ENCODE measurements at places on chromosomes 16 and 17.

GRCh38 chr17:811051-811784 lies 29.1 kb downstream of the MRM3 start:
- no peak for DNase-seq

- DNase-seq = no peak
These were observed 2.5 kb downstream of the FLYWCH1 start for GRCh38 chr16:2914233-2914632.

DNA sequence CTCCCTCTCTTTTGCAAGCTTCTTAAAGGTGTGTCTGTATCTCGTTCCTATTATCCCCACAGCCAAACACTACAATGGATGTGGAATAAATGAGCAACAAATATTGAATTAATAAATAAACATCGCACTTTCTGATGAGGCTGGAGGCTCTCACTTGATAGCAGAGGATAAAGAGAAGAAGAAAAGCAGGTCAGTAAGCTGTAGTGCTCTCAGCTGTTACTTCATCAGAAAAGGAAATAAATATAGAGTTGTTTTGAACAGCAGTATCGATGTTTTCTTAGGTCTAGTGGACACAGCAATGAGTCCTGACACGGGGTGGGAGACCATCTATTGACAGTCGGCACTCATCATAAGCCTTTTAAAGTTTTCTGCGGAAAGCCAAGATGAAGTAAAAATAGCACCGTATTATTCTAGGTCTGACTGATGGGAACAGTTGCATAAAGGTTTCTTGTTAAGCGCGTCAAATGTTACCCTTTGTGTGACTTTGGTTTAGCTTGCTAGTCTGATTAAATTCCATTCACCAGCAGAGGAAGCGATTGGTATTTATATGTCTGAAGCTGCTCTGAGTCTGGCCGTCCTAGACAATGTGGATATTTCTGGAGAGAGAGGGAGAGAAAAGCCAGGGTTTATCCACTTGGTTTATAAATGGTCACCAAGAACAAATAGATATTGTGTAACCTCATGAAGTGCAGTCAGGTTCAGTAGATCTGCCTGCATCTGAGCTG lies 646.1 kb downstream of the CDH11 start:
- DNase-seq = no peak

GRCh38 chr17:61160789-61161445 lies 238.7 kb upstream of the TBX2 start:
- no peak for DNase-seq

GRCh38 chr17:63423251-63423950 lies 22.7 kb downstream of the CYB561 start:
- no peak for DNase-seq

DNA sequence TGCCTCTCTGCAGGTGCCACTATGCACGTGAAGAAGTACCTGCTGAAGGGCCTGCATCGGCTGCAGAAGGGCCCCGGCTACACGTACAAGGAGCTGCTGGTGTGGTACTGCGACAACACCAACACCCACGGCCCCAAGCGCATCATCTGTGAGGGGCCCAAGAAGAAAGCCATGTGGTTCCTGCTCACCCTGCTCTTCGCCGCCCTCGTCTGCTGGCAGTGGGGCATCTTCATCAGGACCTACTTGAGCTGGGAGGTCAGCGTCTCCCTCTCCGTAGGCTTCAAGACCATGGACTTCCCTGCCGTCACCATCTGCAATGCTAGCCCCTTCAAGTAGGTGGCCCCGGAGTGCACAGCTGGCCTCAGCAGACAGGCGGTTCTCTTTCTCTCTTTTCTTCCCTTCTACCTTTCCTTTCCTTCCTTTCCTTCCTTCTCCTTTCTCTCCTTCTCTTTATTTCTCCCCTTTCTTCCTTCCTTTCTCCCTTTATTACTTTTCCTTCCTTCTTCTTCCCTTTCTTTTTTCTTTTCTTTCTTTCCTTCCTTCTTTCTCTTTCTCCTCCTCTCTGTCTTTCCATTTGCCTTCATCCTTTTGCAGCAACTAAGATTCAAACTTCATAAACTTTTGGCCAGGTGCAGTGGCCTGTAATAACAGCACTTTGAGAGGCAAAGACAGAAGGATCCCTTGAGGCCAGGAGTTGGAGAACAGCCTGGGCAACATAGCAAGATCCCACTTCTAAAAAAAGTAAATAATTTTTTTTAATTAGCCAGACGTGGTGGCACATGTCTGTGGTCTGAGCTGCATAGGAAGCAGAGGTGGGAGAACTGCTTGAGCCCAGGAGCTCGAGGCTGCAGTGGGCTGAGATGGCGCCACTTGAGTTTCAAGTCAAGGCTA lies 46.7 kb downstream of the SCNN1B start:
- DNase-seq = no peak

DNA sequence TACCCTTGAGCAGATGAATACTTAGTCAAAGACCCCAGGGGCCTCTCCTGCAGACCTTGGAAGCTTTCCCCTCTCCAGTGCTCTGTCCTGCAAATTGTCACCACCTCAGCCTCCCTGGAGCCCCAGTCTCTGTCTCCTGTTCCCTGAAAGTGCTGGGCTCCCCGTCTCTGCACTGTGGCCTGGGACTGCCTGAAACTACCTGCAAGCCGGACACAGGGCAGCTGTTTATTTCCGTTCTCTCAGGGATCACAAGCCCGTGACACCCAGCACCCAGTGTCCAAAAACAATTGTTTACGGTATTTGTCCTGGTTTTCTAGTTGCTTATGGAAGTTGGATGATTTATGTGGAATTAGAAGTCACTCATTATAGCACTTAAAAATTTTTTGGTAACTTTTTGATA lies 81.6 kb upstream of the CHMP6 start:
- DNase-seq = no peak

DNA sequence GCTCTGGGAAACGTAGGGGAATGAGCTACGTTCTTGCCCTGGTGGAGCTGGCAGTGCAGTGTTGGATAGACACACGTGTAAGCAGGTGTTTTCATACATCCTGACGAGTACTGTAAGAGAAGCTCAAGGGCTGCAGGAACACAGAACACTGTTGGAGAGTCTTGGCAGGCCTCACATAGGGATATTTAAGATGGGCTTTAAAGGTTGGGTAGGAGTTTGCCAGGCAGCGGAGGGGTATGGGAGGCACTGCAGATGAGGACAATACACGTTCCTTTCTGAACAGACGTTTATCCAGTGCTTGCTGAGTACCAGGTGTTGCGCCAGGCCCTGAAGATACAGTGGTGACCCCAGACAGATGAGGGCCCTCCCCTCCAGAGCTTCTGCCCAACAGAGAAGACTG lies 6.3 kb downstream of the KDM8 start:
- DNase-seq = no peak

GRCh38 chr16:11310997-11311561 lies 29.9 kb upstream of the PRM1 start:
- DNase-seq = no peak

GRCh38 chr17:68346448-68346847 lies 55.2 kb downstream of the ARSG start:
- no peak for DNase-seq
